Suprapubic skin (tissue), 4 donors: ENCODE measurements at places on chromosomes 3 and 15.

DNA sequence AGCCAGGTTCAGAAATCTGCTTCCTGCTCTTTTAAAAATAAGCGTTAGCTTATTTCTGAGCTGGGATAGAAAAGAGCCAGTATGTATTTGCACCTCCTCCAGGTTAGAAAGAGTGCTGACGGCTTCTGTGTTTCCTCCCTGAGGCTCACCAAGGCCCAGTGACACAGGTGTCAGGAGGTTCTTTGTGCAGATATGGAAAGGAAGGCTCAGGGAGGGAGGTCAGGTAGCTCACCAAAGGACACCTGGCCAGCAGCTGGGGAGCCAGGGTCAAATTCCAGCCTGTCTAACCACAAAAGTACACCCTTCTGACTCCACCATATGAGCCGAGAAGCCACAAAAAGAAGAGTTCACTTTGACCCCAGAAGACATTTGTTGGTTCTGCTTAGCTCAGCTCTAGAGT lies 201.0 kb upstream of the WNT5A start:
- H3K27me3 ChIP-seq: peaks cover 3% of the 10 kb centered on the region
- no peak overlapping the region for H3K4me3 ChIP-seq
- H3K27ac ChIP-seq: no peak overlapping the region
- no peaks in the 10 kb centered on the region for H3K36me3 ChIP-seq
- no peaks in the 10 kb centered on the region for H3K4me1 ChIP-seq

DNA sequence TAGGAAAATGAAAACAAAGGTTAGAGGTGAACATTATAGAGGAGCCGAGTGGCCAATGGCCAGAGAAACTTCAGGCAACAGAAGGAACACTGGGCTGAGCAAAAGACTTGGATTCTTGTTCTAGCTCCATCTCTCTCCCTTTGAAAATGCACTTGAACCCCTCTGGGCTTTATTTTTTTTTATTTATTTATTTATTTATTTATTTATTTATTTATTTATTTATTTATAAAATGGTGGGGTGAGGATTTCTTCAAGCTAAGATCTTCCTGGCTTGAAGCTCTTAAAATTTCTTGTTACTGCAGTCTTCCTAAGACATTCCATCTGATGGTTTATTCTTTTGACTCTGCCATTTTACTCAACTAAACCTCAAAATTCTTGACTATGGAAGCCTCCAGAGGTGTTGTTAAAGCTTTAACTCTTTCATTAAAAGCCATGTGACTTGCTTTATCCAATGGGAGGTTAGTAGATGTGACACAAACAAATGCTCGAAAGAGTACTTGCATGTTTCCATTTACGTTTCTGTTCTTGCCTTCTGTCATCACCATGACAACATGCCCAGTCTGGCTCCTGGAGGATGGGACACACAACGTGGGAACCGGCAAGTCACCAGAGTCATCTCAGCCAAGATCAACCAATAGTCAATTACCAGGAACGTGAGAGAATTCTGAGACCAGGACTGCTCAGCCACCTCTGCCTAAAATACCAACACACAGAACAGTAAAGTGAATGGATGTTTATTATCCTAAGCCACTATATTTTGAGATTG lies 325.2 kb upstream of the CTNNB1 start:
- peaks cover 27% of the 10 kb centered on the region for H3K4me1 ChIP-seq
- no peak for DNase-seq
- no peaks in the 10 kb centered on the region for H3K27me3 ChIP-seq
- no peaks in the 10 kb centered on the region for H3K36me3 ChIP-seq

- H3K27me3 ChIP-seq: no peaks in the 10 kb centered on the region
- H3K36me3 ChIP-seq: peaks cover 46% of the 10 kb centered on the region
- peaks cover 33% of the 10 kb centered on the region for H3K4me1 ChIP-seq
- DNase-seq: no peak
- no peak overlapping the region for H3K27ac ChIP-seq
- no peak overlapping the region for H3K4me3 ChIP-seq
These were observed 5.9 kb downstream of the ATOSA start for GRCh38 chr15:52673312-52673711.

DNA sequence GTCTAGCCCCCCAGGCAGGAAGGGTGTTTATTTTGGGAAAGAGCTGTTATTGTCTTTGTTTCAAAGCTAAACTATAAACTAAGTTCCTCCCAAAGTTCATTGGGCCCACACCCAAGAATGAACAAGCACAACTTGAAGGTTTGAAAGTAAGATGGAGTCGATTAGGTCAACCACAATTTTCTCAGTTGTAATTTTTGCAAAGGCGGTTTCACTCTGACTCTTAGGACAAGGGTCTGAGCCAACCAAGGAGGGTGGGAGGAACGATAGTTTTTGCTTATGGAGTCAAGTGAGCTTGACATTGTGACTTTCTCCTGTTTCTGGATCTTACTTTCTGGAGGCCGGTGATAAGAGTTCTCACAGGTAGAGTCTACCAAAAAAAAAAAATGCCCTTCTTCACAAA lies 5.8 kb upstream of the ZNF770 start:
- no peaks in the 10 kb centered on the region for H3K36me3 ChIP-seq
- no peak overlapping the region for H3K4me3 ChIP-seq
- H3K27me3 ChIP-seq: no peaks in the 10 kb centered on the region

- H3K27me3 ChIP-seq: no peaks in the 10 kb centered on the region
- H3K4me3 ChIP-seq: no peak overlapping the region
- no peak for DNase-seq
- H3K4me1 ChIP-seq: no peaks in the 10 kb centered on the region
- H3K36me3 ChIP-seq: no peaks in the 10 kb centered on the region
- no peak overlapping the region for H3K27ac ChIP-seq
These were observed 33.4 kb downstream of the IL12A start for GRCh38 chr3:160022068-160022467.

DNA sequence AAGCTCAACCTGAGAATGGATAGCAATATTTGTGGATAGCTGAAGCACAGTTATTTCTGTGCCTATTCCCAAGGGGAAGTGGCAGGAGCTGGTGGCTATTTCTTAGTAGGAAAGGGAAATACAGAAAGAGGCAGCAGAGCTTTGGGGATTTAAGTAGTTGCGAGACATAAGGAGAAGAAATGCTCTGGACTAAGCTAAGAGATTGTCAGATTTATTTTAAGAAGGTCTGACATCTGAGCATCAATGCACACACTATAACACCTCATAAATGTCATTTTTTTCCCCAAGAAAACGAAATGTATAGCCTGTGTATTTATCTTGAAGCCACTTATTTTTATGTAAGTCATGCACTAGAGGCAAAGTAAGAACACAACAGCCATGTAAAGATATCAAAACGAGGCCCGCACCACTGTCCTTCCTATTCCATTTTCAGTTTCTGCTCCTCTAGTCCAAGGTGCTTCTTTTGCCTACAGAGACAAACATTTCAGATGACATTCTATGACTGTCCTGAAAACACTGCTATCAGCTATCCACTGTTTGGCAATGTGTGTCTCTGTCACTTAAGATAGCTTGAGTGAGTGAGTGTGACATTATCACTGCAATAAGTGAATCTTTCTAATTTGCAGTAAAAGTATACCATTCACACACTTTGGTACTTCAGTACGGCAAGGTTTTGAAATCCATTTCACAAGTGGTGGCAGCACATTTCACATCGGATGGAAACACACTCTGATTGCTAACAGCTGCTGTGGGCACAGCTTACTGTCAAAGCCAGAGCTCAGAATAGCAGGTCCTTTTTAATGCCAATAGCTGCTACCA lies 62.7 kb upstream of the ICE2 start:
- no peaks in the 10 kb centered on the region for H3K36me3 ChIP-seq
- no peak overlapping the region for H3K4me3 ChIP-seq
- DNase-seq: no peak
- H3K4me1 ChIP-seq: peaks cover 34% of the 10 kb centered on the region
- no peak overlapping the region for H3K27ac ChIP-seq

GRCh38 chr15:82532991-82533481 lies 7.2 kb downstream of the RPS17 start:
- peaks cover 27% of the 10 kb centered on the region for H3K4me1 ChIP-seq
- no peaks in the 10 kb centered on the region for H3K27me3 ChIP-seq
- peaks cover 51% of the 10 kb centered on the region for H3K36me3 ChIP-seq

- DNase-seq: peak; percentile 79
- peak overlapping the region; percentile 18 for H3K27ac ChIP-seq
These were observed 43.3 kb downstream of the RBMS3 start for GRCh38 chr3:29324180-29324651.

GRCh38 chr3:178771511-178771910 lies 235.3 kb downstream of the KCNMB2 start:
- H3K36me3 ChIP-seq: no peaks in the 10 kb centered on the region
- H3K4me1 ChIP-seq: no peaks in the 10 kb centered on the region
- no peaks in the 10 kb centered on the region for H3K27me3 ChIP-seq

DNA sequence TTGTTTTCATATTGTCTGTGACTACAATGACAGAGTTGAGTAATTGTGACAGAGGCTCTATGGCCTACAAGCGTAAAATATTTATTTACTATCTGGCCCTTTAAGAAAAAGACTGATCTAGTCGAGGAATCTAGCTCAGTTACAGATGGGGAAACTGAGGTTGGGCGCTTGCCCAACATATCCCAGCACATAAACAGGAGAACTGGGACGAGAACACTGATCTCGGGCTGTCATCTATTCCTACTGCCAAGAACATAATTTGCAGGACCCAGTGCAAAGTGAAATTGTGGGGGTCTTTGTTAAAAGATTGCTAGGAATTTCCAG lies 1.9 kb downstream of the FES start:
- H3K4me1 ChIP-seq: peaks cover 45% of the 10 kb centered on the region
- no peak overlapping the region for H3K27ac ChIP-seq
- no peak for DNase-seq
- no peak overlapping the region for H3K4me3 ChIP-seq
- H3K36me3 ChIP-seq: peaks cover 37% of the 10 kb centered on the region
- H3K27me3 ChIP-seq: no peaks in the 10 kb centered on the region

DNA sequence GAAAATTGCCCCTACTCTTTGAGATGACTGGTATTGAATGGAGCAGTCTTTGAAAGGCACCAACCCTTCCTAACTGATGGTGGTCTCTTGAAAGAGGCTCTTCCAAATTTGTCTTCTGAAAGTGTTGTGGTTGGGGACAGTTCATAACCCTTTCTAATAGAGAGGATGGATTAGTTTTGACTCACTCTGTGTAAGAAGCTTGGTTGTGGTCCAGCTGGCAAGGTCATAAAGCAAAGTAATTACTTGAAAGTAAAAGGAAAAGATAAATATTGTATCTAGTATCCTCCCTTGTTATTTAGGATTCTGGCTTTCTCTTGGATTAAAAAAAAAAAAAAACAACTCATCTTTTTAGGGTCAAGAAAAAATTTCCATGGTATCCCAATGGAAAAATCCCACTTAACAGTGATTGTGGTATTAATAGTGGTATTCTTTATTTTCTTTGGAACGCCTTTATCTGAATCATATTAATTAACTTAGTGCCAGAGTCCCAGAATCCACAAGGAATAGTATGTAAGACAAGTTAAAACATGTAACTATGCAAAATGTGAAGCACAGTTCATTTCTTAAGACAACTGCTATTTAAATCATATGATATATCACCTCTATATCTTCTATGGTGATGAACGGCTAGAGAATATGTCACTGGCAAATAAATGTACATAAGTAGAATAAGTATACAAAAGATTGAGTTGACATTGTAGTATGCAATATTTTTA lies 469.3 kb upstream of the CDIN1 start:
- H3K36me3 ChIP-seq: no peaks in the 10 kb centered on the region
- no peak for DNase-seq
- no peak overlapping the region for H3K27ac ChIP-seq
- H3K27me3 ChIP-seq: no peaks in the 10 kb centered on the region
- peaks cover 7% of the 10 kb centered on the region for H3K4me1 ChIP-seq
- H3K4me3 ChIP-seq: no peak overlapping the region

DNA sequence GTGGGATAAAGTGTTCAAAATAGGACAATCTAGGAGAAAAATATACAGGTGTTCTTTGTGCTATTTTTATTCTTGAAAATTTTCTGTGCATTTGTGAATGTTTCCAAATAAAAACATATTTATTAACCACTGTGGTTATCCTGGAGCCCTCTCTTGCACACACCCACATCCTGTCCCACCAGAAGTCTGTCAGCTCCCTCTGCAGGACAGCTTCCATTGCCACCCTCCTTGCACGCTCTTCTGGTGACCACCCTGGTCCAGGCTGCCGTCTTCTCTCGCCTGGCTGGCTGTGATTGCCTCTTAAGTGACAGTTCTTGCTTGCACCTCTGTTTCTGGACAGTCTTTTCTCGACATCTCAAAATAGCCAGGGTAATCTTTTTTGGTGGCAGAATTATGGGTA lies 394.0 kb downstream of the LRTM1 start:
- H3K36me3 ChIP-seq: no peaks in the 10 kb centered on the region
- H3K27me3 ChIP-seq: no peaks in the 10 kb centered on the region
- no peak overlapping the region for H3K27ac ChIP-seq
- H3K4me1 ChIP-seq: no peaks in the 10 kb centered on the region
- no peak overlapping the region for H3K4me3 ChIP-seq
